Kidney tubule cell (primary cell): ENCODE measurements at places on chromosomes 12 and 14.

- peak; percentile 44 for DNase-seq
These were observed 465 bp downstream of the ADSS1 start for GRCh38 chr14:104724407-104724980.

DNA sequence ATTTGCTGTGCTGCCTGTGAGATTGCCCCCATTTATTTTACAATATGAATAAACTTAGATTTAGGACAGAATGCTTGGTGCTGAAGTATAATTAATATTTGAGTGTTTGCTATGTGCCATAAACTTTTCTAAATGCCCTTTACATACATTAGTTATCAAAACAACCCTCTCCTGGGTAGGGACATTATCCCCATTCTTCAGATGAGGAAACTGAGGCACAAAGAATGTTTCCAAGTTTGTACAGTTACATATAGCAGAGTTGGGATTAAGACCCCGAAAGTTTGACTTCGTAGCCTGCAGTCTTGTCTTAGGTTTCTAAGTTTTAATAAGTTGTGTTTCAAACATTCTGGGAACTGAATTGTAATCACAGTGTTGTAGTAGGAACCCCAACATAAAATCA is 18.4 kb downstream of the KLHDC2 start:
- DNase-seq: no peak

GRCh38 chr12:94263905-94264561 is 115.7 kb downstream of the PLXNC1 start:
- no peak for DNase-seq

- peak; percentile 6 for DNase-seq
These were observed 72.6 kb downstream of the SLC2A13 start for GRCh38 chr12:40033242-40033630.

DNA sequence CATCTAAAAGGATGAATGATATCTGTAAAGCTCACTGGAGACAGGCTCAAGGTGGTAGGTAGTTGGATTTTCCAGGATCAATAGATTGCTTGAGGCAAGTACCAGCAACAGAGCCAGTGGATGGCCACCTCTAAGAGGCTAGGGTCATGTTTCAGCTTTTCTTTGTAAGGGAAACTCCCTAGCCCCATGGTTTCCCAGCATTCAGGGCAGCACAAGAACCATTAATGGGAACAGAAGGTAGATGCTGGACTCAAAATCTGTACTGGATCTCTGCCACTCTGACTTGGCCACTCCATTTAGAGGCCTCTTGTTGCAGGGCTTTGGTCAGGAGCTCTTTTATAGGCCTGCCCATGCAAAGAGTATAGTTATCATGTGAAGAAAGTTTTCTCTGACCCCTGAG is 76.1 kb upstream of the DYRK2 start:
- no peak for DNase-seq

DNA sequence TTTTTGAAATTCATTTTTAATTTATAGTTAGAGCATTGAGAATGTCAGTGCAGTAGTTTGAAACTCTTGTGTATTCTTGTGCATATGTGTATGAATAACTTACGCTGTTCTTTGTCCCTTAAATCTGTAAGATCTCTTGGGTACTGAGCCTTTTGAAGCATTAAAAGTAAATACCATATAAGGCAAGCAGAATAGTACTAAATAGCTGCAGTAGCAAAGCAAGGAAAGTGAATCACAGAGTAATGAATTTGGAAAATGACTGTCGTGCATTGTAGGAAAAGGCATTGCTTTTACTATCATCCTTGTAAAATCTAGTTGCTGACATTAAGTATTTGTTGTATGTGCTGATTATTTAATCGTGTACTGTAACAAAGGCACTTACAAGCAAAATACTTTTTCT is 12.1 kb downstream of the CNOT2 start:
- peak; percentile 5 for DNase-seq

GRCh38 chr14:77084985-77085384 is 13.1 kb upstream of the CIPC start:
- no peak for DNase-seq

DNA sequence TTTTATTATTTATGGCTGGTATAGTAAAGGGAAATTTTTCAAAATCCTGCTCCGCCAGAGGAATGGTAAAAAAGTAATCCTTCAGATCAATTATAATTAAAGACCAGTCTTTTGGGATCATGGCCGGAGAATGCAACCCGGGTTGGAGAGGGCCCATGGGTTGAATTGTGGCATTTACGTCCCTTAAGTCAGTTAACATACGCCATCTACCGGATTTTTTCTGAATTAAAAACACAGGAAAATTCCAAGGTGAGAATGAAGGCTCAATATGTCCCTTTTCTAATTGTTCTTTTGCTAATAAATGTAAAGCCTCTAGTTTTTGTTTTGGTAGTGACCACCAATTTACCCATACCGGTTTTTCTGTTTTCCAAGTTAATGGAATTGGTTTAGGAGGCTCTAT is 602.8 kb downstream of the ALG10 start:
- DNase-seq: no peak

DNA sequence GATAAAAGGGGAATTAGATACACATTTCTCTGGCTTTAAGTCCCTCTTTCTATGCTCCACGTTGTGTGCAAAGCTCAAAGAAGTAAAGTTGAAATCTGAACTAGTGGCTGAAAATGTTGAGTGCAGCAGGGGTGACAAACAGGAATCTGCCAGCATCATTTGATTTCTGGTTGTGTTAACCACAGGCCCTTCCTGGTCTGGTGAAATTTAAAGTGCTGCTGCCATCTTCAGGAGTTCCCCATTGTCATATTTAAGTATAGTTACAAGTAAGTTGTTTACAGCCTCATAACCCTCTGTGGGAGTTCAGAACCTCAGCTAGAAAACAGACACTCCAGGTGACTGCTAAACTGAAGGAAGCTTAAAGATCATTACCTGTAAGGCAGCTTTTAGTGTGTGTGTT is 90.9 kb upstream of the CCDC196 start:
- peak; percentile 8 for DNase-seq

- no peak for DNase-seq
These were observed 93.6 kb upstream of the PCED1B start for GRCh38 chr12:46985816-46986215.

DNA sequence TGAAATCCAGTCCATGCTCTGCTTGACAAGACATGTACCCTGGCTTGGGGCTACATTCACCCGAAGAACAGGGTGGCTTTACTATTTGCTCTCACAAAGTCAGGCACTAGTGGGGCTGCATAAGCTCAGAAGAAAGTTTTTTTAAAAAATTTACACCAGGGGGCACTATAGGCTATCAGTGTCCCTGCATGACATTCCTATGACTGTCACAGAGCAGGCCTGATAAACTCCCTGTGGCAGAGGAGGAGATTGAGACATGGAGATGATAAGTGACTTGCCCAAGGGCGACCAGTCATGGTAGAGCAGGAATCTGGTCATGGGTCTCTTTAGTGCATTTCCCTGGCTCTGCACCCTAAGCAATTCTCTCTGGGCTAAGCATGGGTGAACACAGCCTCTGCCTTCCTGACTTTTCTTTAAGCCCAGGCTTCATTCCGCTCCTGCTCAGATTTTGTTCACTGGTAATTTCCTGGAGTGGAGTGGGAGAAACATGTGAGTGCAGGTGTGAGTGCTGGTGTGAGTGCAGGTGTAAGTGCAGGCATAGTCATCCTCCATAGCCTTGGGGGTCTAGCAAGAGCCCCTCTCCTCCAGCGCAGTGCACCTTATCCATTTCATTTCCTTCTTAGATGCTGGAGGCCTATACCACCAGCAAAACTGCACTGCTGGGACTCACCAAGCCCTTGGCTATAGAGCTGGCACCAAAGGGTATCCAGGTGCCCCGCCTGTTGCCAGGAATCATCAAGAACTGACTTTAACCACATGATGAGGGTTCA is 91.6 kb downstream of the DHRS2 start:
- peak; percentile 80 for DNase-seq

DNA sequence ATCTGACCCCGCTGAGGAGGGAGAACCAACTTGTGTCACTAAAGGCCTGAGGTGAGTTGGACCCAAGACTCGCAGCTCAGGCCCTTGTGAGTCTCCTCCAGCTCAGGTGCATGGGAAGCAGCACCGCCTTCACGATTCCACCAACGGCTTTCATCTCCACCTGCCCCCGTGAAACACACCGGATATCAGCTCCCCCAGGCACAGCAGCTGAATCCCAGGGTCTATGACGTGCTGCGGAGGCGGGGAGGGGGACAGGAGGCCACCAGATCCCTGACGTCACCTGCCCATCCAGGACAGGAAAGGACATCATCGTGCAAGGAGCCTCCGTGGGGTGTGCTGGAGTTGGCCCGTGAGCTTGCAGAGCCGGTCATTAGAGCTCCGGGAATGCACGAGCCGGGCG is 18.5 kb upstream of the SFSWAP start:
- no peak for DNase-seq
